Right cardiac atrium (tissue), 5 donors: ENCODE measurements at places on chromosomes 5 and 9.

DNA sequence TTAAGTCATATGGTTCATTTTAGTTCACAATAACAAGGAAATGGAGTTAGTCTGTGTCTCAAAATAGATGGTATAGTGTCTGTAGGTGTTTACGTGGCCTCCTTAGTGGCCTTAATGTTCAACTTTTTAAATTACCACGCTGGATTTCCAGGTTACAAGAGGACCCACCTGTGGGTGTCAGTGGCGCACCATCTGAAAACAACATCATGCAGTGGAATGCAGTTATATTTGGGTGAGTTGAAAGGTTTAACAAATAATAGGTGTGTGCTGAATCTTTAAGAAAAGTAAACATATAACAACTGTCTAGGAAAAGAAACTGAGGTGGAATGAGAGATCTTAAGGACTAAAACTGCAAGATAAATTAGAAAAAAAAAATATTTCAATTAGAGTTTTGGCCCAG lies 2.9 kb downstream of the UBE2B start:
- DNase-seq = no peak

DNA sequence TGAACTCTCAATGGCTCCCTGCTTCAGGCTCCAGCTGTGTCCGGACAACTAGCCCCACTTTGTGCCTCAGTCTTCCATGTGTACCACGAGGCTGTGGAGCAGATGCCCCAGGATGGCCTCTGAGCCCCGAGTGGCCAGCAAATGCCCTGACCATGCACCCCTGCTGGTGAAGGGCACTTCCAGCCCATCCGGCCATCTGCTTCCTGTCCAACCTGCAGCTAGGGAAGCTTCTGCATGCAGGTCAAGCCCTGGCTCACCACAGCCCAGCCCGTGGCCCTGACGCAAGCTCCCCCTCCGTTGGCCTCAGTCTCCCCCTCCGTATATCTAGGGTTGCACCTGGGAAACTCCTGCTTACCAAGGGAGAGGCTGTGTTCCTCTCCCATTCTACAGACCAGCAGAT lies 4.8 kb downstream of the NINJ1 start:
- DNase-seq = peak; percentile 75

DNA sequence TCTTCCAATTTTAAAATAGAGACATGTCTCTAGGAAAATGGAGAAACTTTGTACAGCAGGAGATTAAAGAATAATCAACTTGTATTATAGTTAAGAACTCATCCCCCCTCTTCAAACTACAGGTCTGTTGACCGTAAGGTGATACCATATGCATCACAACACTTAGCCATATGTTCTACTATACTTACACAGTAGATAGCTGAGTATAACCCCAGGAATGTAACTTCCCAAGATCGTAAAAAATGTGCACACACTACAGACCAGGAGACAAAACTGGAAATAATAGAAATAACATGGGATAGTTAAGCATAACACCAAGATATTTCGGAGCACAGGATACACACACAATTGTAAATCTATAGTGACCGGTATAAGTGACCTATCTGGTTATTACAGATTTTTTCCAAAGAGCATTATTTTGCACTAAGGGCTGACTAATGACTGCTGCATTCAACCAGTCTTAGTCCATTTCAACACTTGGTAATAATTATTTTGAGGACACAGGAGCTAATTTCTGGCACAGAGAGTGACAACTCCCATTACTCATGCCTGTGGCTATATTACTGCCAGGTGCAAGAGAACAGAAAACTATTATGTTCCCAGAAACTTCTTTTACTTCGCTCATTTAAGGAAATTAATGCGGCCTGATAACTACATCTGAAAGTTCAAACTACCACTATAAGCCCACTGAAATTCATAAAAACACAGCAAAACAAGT lies 15.4 kb upstream of the ZNF622 start:
- no peak for DNase-seq

DNA sequence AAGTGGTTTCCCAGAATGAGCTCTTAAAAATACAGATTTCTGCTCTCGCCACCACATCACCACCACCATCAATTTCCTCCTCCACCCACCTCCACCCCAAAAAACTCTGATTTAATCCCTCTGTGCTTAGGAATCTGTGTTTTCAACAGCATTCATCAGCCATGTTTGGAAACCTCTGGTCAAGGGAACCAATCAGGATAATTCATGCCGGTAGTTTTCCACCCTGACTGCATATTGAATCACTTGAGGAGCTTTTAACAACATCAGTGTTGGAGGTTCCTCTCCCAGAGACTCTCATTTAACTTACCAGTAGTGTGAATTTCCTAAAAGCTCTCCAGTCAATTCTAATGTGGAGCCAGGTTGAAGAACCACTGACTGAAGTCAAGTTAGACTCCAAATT lies 46.0 kb upstream of the DAB2 start:
- no peak for DNase-seq

GRCh38 chr5:1202026-1202797 lies 817 bp downstream of the SLC6A19 start:
- DNase-seq = peak; percentile 31

DNA sequence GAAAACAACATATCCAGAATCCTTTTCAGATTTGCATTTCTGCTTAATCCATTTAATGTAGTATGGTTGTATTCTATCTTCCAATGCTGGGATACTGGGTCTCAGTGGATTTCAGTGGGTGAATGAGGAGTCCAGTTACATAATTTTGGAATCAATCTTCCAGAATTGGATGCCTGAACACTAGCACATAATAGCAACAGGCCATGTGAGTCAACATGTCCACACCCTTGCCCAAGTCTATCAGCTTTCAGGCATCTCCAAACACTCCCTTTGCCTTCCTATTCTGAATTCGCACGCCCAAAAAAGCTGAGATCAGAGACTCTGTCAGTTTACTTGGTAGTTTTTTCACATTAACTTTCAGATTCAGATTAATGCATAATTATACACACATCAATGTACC lies 202.6 kb downstream of the TSSK1B start:
- DNase-seq = peak; percentile 22

- no peak for DNase-seq
These were observed 8.1 kb downstream of the IDNK start for GRCh38 chr9:83630938-83631457.

DNA sequence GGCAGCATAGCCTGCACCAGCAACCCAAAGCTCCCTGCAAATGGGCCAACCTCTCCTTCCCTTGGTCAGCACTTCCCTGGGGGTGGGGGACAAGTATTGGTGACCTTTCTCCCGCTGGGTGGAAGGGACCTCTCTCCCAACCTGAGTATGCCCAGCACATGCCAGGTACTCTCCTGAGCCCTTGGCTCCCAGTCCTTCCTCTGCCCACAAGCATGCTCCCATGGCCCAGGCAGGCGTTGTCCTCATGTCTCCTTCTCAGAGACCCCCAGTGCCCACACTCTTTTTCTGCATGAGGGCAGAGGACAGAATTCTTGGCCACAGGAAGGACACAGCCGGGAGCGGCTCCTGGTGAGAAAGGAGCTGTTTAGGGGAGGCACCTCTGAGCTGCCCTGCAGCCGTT lies 60.3 kb downstream of the PHF2 start:
- peak; percentile 28 for DNase-seq

- peak; percentile 30 for DNase-seq
These were observed 83.3 kb downstream of the ZNF354C start for GRCh38 chr5:179143446-179143845.

GRCh38 chr5:180083529-180084060 lies 12.0 kb upstream of the RNF130 start:
- DNase-seq = no peak

- DNase-seq = no peak
These were observed 1690.7 kb upstream of the CDH9 start for GRCh38 chr5:28729067-28729466.

DNA sequence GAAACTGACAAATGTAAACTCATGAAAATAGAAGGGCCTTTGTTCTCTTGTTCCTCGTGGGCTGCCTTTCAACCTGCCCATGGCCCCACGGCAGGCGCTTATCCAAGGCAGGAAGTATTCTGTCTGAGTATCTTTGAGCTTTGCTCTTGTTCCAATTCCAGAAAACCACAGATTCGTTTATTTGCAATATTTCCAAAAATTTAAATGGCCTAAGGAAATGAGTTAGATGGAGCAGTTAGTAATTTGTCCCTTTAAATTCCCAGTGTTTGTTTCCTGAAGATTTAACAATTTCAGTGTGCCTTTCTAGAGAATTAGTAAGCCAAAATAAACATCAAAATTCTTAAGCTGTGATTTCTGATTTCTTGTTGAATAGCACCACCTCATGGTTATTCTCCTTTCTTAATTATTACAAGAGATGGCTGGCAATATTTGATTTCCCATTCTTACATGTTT lies 299.4 kb upstream of the RASA1 start:
- peak; percentile 81 for DNase-seq

DNA sequence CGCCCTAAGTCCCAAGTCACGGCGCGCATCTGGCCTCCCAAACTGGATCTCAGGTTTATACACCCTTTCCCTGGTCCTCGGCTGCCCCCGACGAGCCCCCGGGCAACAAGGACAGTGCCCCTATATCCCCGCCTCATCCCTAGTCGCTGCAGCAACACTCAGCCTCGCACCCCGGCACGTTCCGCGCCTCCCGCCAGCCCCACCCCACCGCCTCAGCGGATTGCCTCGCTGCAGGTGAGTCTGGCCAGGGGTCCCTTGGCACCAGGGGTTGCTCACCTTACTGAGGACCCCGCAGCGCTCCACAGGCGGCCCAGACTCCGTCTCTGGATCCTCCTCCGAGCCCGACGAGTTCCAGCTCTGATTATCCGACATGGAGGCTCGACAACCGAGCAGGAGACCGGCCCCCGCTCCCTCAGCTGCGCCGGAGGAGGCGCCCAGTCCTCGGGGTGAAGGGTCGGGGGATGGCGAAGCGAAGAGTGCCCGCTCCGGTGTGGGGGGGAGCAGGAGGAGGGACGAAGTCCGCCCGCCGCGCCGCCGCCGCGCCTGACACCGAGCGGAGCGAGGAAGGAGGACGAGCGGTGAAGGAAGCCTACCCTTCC lies 494 bp downstream of the CERT1 start:
- DNase-seq = peak; percentile 78

DNA sequence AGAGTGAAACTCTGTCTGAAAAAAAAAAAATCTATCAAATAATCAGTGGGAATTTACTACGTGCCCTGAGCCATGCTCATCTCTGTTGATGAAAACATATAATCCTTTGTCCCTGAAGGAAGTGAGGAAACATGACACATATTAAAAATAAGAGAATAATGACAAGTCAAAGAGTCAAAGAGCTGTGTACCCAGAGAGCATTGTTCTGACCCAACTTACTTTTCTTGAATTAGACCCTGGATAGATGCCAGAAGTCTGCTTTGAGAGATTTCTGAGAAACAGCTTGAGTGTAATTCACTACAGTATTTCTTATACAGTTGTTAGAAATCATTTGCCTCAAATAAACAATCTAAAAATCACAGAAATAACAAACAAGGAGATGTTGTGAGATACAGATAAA lies 490.0 kb upstream of the PIK3R1 start:
- DNase-seq = no peak

DNA sequence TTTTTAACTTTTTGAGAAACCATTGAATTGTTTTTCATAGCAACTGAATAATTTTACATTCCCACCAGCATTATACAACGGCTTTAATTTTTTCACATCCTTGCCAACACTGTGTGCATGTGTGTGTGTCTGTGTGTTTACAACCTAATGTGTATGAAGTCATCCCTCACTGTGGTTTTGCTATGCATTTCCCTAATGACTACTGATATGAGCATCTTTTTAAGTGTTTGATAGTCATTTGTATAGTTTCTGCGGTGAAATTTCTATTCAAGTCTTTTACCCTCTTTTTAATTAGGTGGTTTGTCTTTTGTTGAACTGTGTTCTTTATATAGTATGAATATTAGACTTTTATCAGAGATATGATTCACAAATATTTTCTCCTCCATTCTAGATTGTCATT lies 263.1 kb upstream of the COX7C start:
- DNase-seq = no peak
